Retinal pigment epithelial cell (primary cell): ENCODE measurements at places on chromosomes 7 and 10.
A peak's percentile ranks its signal among the peaks of the same experiment; 100 is the strongest.

- no peak for DNase-seq
Measured at GRCh38 chr10:89915021-89915420, 213.6 kb downstream of the KIF20B start.

DNA sequence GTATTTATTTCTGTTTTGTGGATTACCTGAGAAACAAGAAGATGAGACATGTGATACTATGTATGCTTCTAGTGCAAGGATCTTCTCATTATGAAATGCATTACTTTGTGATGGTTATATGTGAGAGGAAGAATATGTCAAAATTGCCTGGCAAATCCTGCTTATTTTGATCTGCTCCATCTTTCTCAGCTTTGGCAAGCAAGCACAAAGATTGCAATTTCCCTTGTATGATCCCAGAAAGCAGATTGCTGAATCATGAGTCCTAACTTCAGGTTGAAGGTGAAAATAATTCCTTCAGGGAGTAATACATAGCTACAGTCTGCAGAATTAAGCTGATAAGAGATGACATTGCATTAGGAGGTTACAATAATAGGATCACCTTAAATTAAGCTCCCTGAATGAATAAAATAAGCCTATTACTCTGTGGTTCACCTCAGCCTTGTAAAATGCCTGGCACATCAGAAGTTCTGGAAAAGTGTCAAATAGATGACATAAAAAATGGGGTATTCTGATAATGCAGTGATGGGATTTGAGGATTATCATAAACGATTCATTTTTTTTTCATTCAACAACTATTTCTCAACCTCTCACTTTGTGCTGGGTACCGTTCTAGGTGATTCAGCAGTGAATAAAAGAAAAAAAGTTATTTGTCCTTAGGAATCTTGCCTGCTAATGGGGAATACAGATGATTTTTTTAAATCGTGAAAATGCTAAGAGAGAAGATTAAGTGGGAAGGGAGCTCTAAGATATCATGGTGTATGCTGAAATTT lies 120.7 kb downstream of the CHN2 start:
- peak; percentile 84 for DNase-seq

GRCh38 chr10:12512332-12513002 lies 163.1 kb downstream of the CAMK1D start:
- no peak for DNase-seq

- no peak for DNase-seq
Measured at GRCh38 chr10:96512524-96513304, 1.0 kb downstream of the TLL2 start.

DNA sequence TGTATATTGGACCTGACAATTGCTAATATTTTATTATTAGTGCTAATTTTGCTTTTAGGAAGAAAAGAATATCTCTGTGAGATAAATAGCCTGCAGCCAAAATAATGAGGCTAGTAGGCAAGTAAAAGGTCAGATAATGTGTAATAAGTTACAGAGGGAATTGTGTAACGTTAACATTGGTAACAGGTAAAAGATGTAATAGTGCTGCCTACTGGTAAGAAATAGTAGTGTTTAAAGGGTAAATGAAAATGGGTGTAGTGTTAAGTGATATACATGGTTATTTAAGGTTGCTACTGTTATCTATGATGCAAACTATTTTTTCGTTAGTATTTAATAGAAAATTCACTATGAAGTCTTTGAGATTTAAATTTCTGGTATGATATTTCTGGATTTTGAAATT lies 9.2 kb upstream of the FOXP2 start:
- DNase-seq = no peak

- DNase-seq = no peak
Measured at GRCh38 chr7:17007841-17008240, 126.1 kb upstream of the AGR3 start.

DNA sequence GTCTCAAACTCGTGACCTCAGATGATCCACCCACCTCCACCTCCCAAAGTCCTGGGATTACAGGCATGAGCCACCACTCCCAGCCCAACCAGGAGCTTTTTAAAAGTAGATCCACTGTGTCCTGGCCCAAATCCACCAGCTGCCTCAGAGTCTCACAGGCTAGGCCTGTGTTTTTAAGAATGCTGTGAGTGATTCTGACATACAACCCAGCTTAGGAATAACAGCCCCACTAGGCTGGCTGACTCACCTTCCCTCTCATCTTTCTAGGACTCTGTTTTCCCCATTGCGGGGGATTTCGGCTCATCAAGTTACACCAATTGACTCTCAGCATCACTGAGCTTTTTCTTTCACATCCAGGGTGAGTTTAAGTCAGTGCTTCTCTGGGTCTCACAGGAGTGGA lies 207.6 kb downstream of the SKIDA1 start:
- no peak for DNase-seq

DNA sequence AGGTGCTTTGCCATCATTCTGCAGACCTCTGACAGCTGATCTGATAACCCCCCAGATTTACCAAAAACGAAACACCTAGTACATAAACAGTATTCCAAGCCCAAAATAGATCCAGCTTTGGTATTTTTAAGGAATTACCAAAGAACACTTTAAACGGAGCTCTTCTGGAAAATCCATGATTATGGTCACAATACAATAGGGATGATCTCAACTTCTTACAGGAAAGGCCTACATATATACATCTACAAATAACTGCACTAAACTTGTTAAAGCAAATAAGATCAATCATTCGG lies 69.7 kb downstream of the HTR7 start:
- no peak for DNase-seq

- no peak for DNase-seq
Measured at GRCh38 chr10:543131-543530, 146.3 kb downstream of the DIP2C start.

- no peak for DNase-seq
Measured at GRCh38 chr10:114691442-114691941, 33.4 kb upstream of the ABLIM1 start.

DNA sequence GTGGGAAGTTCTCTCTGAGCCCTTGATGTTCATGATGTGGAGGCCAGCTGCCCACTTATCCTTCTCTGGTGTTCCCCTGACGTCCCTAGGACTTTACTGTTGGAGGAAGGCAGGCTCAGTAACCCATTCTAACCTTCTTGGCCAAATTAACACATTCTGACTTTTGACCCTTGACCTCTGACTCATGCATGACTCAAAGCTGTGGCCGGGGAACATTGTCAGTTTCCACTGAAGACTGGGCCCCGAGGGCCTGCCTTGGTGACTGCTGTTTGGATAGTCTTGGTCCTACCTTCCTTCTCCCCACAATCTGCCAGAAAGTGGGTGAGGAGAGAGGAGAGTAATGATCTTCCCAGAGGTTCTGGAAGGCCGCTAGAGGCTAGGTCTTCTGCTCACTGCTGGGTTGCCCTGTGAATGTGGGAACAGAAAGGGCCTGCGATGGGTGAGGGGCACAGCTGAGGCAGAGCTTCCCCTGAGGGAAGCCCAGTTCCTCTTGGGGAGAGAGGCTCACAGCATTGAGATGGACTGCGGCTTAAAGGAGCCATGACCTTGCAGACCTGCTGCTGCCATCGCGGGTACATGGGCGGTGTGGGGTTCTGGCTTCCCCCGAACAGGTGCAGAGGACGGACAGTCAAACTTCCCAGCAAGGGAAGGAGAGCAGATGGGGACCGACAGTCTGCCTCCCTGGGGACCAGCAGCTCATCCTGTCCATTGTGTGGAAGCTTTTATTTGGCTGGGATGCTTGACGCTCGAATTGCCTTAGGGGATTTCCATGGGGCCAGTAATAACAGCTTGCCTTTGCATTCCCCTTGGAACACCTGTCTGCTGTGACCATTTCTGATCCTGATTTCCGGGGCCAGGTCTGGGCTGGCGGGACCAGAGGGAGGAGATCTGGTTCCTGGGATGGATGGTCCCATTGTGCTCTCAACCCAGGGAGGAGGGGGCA lies 43.8 kb downstream of the ADAMTS14 start:
- DNase-seq = no peak

- DNase-seq = no peak
Measured at GRCh38 chr7:149741629-149742028, 31.8 kb downstream of the ZNF467 start.

GRCh38 chr10:127919418-127920271 lies 12.7 kb downstream of the PTPRE start:
- DNase-seq = no peak

DNA sequence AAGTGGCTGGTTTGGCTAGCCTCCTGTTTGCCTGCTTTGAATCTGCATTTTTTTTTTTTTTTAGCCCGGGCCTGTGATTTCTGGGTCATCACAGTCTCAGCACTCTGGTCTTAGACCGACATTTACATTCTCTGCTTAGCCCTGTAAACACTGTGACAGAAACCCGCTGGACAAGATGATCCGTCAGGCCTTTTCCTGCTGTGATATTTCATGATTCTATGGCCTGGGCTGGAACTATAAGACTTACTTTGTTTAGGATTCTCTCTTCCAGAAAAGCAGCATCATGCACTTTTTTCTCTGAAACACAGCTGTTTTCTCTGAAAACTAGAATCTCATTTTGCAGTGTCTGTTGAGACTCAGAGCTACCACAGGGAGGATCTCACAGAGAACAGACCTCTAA lies 705.5 kb downstream of the GRID1 start:
- DNase-seq = no peak

DNA sequence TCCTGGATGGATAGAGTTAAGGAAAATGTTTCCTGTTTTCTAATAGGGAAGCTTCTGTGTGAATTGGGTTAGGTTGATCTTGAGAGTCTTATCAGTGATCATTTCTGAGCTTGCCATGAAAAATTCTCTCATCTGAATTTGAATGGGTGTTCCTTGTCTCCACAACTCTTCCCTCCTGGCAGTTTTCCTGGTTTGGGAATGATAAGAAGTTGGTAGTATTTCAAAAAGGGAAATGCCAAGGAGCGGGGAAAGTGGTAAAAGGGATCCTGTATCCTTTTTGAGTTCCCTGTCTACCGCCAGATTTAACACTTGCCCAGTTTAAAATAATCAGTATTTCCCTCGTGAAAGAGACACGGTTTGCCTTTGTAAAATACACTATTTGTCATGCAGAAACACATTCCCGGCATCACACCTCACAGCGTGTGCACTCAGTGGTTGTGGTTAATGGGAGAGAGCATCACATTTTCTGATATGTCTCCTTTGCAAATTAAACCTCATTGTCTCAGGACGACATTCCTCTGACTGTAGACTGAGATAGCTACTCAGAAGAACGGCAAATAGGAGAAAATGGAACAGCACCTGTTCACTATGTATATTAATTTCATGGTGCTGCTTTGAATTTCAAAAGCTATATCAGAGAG lies 113.2 kb upstream of the IFRD1 start:
- DNase-seq = no peak

GRCh38 chr7:131843898-131844331 lies 287.5 kb upstream of the PODXL start:
- DNase-seq = no peak

DNA sequence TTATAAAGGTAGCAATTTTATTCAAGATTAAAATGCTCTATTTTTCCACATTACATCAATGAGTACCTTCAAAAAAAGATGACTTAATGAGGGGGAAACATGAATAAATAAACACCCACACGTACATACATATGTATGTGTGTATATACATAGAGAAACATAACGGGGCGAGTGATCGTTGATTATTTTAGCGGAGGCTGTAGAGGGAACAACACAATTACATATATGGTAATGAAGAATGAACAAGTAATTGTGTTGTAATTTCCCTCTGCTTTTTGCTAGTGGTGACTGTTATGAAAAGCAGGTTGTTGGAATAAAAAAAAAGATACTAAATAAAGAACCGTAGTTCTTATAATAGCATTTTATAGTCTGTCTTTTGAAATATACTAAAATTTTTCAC lies 63.2 kb downstream of the CACNB2 start:
- DNase-seq = no peak

DNA sequence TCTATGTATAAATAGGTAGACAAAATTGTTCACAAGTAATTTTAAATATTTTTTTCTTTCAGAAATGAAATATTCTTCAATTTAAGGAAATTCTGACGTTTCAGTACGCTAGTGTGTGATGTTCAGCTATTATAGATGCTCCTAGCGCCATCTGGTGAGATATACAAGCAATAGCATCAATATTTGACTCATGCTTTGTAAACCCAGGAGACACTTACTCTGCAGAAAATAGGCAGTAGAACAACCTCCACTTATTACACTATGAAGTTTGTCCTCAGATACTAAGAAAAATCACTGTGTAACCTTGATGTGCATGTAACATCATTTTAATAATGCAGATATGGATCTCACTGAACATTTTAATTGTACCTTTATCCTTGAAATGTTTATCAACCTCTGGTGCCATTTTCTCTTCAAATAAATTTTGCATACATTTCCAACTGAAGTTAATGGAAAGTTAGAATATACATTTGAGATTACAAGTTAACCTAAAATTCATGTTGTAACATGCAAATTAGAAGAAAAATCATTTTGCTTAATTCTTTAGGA lies 151.5 kb upstream of the FAM3C start:
- DNase-seq = no peak

GRCh38 chr7:74043523-74043951 lies 15.6 kb downstream of the ELN start:
- no peak for DNase-seq

DNA sequence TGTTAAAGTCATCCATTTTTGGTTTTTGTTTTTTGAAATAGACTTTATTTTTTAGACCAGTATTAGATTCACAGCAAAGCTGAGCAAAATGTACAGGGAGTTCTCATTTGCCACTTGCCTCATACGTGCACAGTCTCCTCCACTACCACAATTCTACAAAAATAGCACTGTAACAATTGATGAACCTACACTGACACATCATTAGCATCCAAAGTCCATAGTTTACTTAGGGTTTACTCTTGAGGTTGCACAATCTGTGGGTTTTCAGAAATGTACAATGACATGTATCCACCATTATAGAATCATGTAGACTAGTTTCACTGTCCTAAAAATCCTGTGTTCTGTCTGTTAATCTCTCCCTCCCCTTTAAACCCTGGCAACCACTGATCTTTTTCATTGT lies 125.8 kb upstream of the PDSS1 start:
- DNase-seq = no peak

- DNase-seq = no peak
Measured at GRCh38 chr10:78263521-78263988, 229.9 kb downstream of the RPS24 start.

DNA sequence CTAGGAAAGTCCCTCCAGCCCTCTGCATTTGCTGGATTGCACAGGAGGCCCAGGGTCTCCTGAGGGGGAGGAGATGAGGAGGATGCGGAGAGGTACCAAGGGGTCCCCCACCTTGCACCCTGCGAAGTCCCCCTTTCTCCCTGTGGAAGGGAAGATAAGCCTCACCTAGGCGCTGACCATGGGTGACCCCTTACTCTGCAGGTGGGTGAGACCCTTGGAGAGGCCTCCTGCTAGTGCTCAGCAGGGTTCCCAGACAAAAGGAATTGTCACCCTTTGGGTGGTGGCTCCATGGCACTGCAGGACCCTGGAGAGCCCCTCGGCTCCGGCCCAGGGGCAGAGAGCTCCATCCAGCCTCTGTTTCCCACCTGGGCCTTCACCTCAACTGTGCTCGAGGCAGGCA lies 107.0 kb upstream of the RET start:
- DNase-seq = no peak
